Activated T-helper 2 cell treated with anti-CD3 and anti-CD28 coated beads, Interferon-gamma antibody, Interleukin-2, Interleukin-4, amounts not matched to agents 10 μg/mL and 5 μg/mL and 100 μg/mL, durations not matched to agents 14 hours and 24 hours and 36 hours (primary cell): ENCODE measurements at places on chromosomes 11 and 22. TPM values are rescaled to one million over a fixed set of nuclear protein-coding genes. Genes with fewer than 3 reads are reported as not detected.

GRCh38 chr11:27004103-27004502 is 10.2 kb downstream of the FIBIN start:
- DNase-seq, result no peak

GRCh38 chr11:28529540-28530410 is 421.6 kb downstream of the METTL15 start:
- no peak for DNase-seq

GRCh38 chr11:111379602-111380136 is 594 bp upstream of the POU2AF1 start:
- DNase-seq, result no peak

DNA sequence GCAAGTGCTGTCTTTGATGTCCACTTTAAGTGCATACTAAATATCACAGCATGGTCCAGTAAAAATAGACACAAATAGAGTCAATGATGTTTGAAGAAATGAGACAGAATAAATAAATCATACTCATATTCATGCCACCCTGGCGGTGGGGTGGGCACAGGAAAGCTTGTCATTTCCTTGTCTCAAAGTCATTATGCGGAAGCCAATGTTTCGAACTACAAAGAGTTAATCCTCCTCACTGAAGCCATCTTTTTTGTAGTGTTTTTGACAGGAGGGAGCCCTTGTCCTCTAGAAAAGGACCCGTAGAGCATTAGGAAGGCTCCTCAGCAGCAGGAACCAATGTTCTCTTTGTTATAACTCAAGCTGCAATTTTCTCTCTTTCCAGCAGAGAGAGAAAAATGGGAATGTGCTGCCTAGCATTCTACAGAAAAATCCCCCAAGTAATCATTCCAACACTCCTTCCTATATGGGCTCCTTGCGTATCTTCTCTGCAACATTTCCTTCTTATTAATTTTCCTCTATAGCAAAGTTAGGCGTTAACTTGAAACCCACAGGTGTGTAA is 30.6 kb downstream of the SC5D start:
- no peak for DNase-seq

The NR1H3 gene
- total RNA-seq, result 10.8 and 11.4 TPM in 2 replicates
